ENCODE measurements at places on chromosomes 6 and 20.

- DNase-seq, result no peak
Measured at GRCh38 chr20:1842281-1842680, 52.9 kb upstream of the SIRPA start.

DNA sequence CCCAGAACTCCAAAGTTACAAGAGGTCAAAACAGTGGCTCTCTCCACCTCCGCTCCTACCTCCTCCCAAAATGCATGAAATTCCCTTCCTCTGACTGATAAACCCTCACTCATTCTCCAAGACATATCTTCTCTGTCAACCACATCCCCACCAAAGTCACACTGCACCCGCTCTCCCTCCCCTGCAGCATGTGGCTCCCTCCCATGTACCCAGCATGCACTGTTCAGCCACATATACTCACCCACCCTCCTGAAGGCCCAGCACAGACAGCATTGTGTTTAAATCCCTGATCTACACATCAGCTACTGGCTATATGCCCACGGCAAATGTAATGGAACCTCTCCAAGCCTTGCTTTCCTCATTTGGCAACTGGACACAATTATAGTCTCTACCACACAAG, 5.5 kb upstream of the POU5F1 start:
- no peak for DNase-seq

DNA sequence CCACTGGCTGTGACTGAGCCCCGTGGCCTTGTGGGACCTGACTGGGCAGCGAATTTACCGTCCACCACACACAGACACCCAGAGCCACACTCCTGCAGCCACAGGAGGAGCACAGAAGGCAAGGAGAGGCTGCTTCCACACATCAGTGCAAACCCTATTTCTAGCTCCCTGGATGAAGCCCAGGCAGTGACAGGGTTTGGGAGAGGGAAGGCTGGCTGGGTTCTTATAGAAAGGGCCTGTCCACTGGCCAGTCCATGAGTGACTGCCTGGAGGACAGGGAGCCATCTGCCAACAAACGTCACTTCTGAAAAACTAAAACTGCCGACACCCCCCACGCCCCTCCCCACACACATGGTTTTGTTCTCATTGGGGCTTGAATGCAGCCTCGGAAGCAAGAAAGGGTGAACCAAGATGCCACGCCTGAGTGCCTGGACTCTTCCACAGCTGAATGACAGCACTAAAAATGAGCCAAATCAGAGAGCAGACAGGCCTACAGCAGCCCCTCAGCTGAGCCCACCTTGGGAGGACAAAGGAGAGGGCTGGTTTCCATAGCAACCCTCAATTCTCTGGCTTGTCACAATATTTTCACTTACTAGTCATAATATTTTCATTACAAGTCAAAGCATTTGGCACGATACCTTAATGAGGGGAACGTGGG, 38.4 kb downstream of the RRBP1 start:
- no peak for DNase-seq

GRCh38 chr6:46288835-46289234, 118.1 kb upstream of the ENPP5 start:
- DNase-seq, result no peak

DNA sequence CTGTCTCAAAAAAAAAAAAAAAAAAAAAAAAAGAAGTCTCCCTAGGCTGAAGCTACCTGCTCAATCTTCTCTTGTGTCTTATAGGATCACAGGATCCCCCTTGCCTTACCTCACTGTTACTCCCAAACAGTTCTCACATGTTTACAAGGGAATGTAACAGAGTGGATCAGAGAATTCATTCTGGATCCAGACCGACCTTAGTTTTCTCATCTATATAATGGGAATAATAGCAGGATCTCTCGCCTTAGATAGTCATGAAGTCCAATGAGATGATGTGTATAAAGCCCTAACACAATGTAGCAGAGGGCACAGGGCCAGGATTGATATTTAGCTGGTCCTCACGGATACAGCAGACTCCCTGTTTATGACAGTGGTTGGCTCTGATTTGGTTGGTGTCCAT, 2.3 kb upstream of the FAM110A start:
- no peak for DNase-seq

DNA sequence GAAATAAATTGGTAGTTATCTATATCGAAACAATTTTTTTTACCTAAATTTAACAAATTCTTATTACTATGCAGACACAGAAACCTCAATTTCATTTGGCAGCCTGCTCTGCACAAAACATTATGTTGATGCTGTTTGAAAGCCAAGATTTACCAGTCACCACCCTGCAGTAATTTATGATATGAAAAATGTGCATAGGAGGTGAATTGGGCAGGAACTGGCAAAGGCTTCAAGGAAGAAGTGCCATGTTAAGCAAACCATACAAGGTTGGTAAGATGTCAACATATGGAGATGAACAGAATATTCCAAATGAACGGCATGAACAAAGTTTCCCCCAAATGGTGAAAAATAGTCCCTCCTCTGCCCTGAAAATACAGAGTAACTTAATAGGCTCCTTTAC, 54.2 kb upstream of the TAB2 start:
- DNase-seq, result no peak

DNA sequence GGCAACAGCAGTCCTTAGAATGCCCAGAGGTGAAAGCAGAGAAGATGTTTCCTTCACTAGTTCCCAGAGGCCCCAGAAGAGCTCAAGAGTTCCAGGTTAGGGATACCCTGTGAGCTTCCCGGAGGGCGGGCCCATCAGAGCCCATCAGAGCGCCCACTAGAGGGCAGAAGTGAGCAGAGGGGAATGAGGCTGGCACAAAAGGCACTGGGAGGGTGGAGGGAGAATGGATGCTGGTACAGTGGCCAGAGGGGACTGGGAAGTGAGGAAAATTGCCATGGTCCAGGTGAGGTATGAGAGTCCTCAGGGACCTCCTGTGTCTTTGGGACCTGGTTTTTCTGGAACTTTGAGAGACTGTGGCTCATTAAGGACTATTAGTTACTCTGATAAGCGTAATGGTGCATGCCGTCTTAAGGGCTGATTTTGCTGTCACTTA, 57.3 kb downstream of the LINC00237 start:
- no peak for DNase-seq

DNA sequence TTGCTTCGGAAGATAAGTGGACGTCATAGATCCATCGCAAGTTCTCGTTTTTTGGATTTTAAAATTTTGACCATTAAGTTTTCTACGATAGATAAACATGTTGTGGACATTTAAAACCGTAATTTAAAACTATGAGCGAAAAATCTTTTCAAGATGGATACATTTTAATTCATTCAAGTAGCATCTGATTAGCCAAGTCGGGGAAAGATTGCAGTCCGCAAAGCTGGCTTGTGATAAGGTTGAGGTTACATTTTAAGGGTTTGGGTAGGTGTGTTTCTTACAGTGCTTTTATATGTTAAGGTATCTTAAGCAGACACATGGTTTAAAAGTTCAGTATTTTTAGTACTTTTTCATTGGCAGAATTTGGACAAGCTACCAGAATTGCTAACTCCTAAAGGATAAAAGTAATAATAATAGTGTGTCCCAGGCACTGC, 1.2 kb downstream of the WTAP start:
- no peak for DNase-seq

GRCh38 chr6:152341596-152341995, 295.6 kb downstream of the SYNE1 start:
- DNase-seq, result no peak

DNA sequence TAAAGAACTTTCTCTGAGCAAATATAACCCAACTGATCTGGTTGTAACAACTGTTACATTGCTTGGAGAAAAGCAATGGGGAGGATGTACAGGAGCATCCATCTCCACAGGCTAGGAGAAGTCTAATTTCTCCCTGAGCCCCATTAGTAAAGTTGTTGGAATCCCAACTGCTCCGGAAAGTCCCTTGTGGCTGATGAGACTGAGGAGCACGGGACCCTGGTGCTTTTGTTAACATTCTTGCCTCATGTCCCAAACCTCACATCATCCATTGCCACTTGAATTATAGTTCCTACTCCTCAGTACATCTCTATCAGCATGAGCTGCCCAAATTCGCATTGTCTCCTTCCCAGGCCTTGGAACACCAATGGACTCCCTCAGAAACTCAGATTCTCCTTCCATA, 260.6 kb upstream of the BMP2 start:
- DNase-seq, result no peak

DNA sequence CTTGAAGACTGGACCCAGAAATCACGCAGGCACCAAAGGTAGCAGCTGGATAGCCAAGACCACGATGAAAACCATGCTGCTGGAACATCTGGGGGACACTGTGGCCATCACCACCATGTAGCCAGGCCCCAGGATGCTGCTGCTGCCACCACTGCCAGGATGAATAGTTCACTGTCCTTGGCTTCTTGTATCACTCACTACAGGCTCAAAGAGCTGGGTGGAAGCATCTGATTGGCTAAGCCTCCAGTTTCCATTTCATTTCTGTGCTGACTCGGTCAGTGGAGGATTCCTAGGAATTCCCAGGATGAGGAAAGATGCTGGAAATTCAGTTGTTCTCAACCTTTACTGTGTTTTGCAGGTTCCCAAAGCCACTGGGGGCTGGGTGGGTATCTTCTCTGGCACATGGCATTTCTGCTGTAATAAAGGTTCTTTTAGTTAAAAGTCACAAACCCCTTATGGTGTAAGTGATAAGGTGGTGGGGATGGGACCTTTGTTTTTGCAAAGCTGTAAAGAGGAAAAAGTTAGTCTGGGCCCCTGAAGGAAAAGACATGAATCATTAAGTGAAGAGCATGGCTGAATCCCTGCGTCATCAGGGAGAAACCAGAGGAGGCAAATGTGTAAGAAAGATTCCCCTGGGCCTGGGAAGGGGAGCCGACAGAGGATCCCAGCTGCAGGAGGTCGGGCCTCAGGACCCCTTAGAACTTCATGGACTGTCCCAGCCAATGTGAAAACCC, 75.6 kb upstream of the RNF24 start:
- no peak for DNase-seq

- DNase-seq, result no peak
Measured at GRCh38 chr20:48696671-48697070, 131.1 kb downstream of the PREX1 start.

GRCh38 chr20:44033873-44034272, 119.2 kb downstream of the TOX2 start:
- no peak for DNase-seq

DNA sequence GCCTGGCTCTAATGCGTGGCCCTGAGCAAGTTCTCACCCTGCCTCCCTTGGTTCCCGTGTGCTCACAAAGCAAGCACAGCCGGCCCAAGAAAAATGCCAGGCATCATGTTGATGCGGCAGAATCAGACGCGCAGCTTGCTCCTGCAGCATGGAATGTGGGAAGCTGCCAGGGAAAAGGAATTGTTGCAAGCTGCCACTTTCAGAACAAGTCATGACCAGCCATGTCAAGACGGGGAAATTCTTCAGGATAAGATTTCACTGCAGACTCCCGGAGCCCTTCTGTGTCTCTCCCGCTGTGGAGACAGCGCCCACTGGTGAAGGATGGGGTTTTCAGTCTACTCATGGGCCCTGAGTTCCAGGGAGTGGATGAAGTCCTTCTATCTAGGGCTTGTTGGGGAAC, 4.6 kb downstream of the DACT2 start:
- no peak for DNase-seq

GRCh38 chr6:157013649-157014304, 236.6 kb downstream of the ARID1B start:
- DNase-seq, result no peak

- DNase-seq, result no peak
Measured at GRCh38 chr6:32816746-32817204, at the start of gene HLA-DOB. HLA-DOB (minus strand) TSS chr6:32817002; CDS start chr6:32816951, 51 bp downstream.

DNA sequence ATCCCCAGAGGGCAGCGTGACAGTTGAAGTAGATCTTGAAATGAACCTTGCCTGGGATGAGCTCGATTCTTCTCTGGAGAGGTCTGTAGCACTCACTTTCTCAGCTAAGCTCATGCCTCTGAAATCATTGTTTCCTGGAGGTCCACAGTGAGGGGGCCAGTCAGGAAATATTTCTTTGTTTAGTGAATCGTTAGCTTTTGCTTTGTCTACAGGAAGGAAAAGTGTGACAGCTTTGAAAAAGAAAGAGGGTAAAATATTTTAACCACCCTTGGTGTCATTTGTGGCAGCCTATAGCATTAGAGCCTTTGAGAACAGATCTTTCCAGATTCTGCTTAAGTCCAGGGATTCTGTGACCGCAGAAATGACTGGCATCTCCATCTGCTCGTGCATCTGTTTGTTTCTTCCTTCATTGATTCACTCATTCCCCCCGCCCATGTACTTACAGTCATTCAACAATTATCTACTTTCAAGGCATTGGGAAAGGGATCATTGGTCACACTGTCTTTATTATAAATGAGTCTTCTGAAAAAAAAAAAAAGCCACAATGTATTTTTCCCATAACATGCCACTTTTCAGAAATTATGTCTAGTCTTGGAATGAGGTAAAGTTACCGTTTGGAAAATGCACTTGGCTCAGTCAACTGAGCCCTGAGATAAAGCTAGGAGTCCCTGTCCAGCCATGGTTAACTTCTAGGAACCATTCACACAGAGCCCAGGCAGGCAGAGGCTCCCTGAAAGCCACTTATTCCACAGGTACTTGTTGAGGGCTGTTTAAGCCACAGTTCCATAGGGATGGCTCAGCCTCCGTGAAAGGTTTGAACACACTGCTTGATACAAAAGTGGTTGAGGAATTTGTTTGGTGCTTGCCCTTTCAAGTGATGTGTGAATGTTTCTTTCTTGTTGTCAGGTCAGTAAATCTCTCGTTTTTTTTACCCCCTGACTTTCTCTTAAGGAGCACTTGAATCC, 86.0 kb downstream of the TIAM2 start:
- DNase-seq, result no peak

Measured in cortex of kidney (tissue), 1 donor.